Lung (tissue), 17 donors: ENCODE measurements at places on chromosomes 1 and 21. TPM values are rescaled to one million over a fixed set of nuclear protein-coding genes. Genes with fewer than 3 reads are reported as not detected.
A peak's percentile ranks its signal among the peaks of the same experiment; 100 is the strongest.

The WNT3A gene
- polyA plus RNA-seq = 1.6 TPM

DNA sequence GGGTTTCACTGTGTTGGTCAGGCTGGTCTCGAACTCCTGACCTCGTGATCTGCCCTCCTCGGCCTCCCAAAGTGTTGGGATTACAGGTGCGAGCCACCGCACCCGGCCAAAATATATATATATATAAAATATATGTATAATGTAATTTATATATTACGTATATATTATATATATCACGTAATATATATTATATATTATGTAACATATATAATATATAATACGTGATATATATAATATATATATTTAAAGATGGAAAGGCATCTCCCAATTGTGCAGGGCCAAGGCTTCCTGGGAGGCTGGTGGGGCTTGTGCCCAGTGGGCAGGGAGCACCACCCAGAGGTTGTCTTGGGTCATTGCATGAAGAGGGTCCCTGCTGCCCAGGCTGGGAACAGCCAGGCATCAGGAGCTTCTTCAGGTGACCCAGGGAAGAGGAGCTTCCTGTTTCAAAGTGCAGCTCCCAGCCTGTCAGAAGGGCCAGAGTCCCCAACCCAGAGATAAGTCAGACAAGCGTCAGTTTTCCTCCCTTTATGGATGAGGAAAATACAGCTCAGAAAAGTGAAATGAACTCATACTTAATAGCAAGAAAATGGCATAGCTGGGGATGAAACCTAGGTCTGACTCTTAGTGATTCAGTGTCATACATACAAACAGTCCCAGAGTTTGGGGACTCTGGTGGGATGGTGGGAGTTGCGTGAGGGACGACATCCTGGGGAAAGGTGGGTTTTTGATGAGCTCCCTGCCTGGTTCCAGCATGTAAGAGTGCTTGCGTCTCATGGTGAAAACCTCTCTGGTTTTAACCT, 12.0 kb downstream of the UBE2Q1 start:
- no peaks in the 10 kb centered on the region for H3K4me1 ChIP-seq
- H3K36me3 ChIP-seq = peaks cover 23% of the 10 kb centered on the region
- H3K27me3 ChIP-seq = no peaks in the 10 kb centered on the region
- H3K27ac ChIP-seq = no peak overlapping the region

GRCh38 chr1:156499194-156499841, 1.3 kb downstream of the MEF2D start:
- DNase-seq = peak; percentile 80
- H3K36me3 ChIP-seq = peaks cover 4% of the 10 kb centered on the region
- peaks cover 44% of the 10 kb centered on the region for H3K4me1 ChIP-seq
- peak overlapping the region; percentile 95 for H3K4me3 ChIP-seq
- no peaks in the 10 kb centered on the region for H3K27me3 ChIP-seq

GRCh38 chr1:116794804-116795481, 40.7 kb downstream of the CD2 start:
- H3K27me3 ChIP-seq = no peaks in the 10 kb centered on the region
- no peak overlapping the region for H3K4me3 ChIP-seq
- no peaks in the 10 kb centered on the region for H3K4me1 ChIP-seq
- H3K36me3 ChIP-seq = no peaks in the 10 kb centered on the region
- H3K27ac ChIP-seq = no peak overlapping the region
